ENCODE measurements at places on chromosomes 6 and 20.

DNA sequence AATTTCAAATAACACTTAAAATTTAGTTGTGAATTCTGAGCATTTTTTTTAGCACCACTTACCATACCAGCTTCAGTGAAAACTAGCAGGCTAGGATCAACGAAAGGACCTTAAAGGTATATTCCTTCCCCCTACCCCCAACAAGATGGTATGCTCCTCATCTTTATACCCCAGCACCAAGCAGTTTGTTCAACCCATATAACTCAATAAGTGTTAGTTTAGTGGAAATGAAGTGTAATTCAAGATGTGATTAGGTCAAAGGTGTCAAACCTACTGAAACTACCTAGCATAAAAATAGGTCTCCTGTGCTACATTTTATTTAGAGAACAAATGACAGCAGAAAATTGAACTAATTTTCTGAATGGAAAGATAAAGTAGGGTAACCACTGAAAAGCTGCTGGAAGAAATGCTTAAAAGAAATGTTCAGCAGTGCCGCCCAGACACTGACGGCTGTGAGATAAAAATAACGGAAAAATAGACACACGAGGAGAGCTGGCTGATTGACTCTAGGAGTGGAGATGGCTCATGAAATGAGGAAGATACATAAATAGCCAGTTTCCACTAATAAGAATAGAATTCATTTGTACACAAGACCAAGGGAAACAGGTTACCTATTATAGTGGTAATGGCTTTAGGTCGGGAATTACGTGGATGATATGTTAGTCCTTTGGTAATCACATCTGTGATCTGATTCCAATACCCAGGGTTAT lies 94.8 kb downstream of the IPCEF1 start:
- DNase-seq: no peak
- H3K4me1 ChIP-seq: no peaks in the 10 kb centered on the region
- no peak overlapping the region for H3K4me3 ChIP-seq
- no peaks in the 10 kb centered on the region for H3K27me3 ChIP-seq
- no peaks in the 10 kb centered on the region for H3K36me3 ChIP-seq

DNA sequence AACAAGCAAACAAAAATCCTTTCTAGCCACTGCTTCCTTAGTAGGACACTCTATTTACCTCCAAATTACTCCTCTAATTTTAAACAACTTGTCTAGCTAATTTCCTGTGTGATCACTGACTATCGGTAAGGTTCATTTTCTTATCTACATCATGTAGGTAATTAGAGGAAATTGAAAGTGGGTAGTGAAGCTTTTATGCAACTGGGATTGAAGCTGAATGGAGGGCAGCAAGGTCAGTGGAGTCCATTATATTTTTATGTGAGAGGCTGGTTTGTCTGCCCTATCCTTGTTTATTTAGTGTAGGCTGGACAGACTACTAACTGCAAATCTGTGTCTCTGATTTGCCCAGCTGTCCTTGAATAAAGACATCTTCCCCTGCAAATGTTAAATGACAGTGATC lies 88.5 kb upstream of the SIM1 start:
- no peak overlapping the region for H3K4me3 ChIP-seq
- no peak overlapping the region for H3K27ac ChIP-seq
- no peaks in the 10 kb centered on the region for H3K27me3 ChIP-seq
- no peak for DNase-seq

GRCh38 chr6:136051140-136051775 lies 198.9 kb downstream of the MTFR2 start:
- no peak overlapping the region for H3K27ac ChIP-seq
- no peak overlapping the region for H3K4me3 ChIP-seq
- DNase-seq: no peak

DNA sequence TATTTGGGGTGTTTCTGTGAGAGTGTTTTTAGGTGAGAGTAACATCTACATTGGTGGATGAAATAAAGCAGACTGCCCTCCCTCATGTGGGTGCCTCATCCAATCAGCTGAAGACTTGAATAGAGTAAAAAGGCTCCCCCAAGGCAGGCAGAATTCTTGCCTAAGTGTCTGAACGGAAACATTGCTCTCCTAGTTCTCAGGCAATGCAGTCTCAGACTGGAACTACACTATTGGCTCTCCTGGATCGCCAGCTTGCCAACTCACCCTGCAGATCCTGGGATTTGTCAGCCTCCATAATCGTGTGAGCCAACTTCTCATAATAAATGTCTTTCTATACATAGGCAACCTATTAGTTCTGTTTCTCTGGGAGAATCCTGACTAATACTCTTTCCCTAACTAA lies 5.5 kb upstream of the TMEM170B start:
- no peak overlapping the region for H3K27ac ChIP-seq
- no peak for DNase-seq
- peaks cover 5% of the 10 kb centered on the region for H3K4me1 ChIP-seq
- no peaks in the 10 kb centered on the region for H3K36me3 ChIP-seq
- no peak overlapping the region for H3K4me3 ChIP-seq

- H3K36me3 ChIP-seq: no peaks in the 10 kb centered on the region
- no peak overlapping the region for H3K4me3 ChIP-seq
- H3K27me3 ChIP-seq: no peaks in the 10 kb centered on the region
Observed at GRCh38 chr6:145112711-145113148, 622.6 kb downstream of the EPM2A start.

DNA sequence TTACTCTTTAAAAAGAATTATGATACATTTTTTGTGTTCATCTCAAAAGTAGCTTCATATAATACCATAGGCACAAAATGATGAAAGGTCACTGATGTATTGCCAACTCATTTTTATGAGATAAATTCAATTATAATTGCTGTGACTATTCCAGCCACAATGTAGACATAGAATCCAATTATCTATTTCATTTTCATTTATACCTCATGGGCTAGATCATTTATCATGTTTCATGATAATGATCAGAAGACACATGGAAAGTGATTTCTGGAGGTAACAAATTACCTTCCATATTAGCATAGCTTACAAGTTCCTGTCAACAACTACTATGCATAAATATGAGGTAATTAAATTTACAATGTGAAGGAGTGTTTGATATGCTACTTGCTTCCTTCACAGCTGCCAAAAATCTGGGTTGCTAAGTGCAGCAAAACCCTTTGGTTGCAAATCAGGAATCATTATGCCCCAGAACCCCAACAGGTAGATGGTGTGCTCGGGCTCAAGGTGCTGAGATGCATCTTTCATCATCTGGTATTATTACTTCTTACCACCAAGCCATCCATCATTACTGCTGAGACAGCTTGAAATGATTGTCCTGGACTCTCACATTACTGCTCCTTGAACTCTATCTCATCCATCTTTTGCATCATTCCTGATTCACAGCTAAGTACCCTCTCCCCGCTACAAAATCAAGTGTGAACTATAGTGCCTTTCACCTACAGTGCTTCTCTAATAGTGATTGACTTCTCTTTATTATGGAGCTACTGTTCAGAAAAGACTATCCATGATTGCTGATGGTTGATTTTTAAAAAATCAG lies 306.0 kb upstream of the THEMIS start:
- no peak for DNase-seq
- H3K27me3 ChIP-seq: no peaks in the 10 kb centered on the region
- H3K36me3 ChIP-seq: no peaks in the 10 kb centered on the region
- peaks cover 5% of the 10 kb centered on the region for H3K4me1 ChIP-seq
- no peak overlapping the region for H3K4me3 ChIP-seq

- H3K27me3 ChIP-seq: no peaks in the 10 kb centered on the region
- H3K36me3 ChIP-seq: no peaks in the 10 kb centered on the region
- no peaks in the 10 kb centered on the region for H3K4me1 ChIP-seq
- no peak overlapping the region for H3K4me3 ChIP-seq
- no peak overlapping the region for H3K27ac ChIP-seq
Observed at GRCh38 chr6:157690441-157691210, 132.4 kb upstream of the SNX9 start.

- H3K4me3 ChIP-seq: no peak overlapping the region
- H3K27me3 ChIP-seq: no peaks in the 10 kb centered on the region
- DNase-seq: no peak
- peaks cover 3% of the 10 kb centered on the region for H3K4me1 ChIP-seq
- H3K27ac ChIP-seq: no peak overlapping the region
Observed at GRCh38 chr6:31083742-31084354, 28.5 kb downstream of the C6orf15 start.

DNA sequence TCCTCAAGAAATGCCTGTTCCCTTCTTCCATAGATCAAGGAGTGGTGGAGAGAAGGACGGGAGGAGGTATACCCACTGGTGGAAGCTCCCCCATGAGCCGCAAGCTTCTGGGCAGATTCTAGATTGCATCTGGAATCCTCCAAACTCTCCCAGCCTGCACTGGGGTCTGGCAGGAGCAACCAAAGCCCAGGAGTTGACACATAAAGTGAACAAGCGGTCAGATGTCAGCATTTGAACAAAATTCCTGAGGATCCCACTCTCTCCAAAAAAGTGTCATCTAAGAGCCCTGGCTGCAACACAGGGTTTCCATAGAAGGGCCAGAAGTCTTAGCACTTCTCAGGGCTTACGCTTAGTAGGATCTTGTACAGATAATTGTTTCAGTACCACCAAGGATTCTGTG lies 88.2 kb downstream of the KCNB1 start:
- H3K4me1 ChIP-seq: peaks cover 5% of the 10 kb centered on the region
- 0 out of 2 replicates have a peak overlapping the region, but pooled peaks have one; percentile 12 for H3K27ac ChIP-seq
- DNase-seq: no peak

- H3K4me3 ChIP-seq: no peak overlapping the region
- no peaks in the 10 kb centered on the region for H3K27me3 ChIP-seq
- no peaks in the 10 kb centered on the region for H3K4me1 ChIP-seq
- no peak overlapping the region for H3K27ac ChIP-seq
Observed at GRCh38 chr6:35611240-35611639, 77.5 kb downstream of the FKBP5 start.

DNA sequence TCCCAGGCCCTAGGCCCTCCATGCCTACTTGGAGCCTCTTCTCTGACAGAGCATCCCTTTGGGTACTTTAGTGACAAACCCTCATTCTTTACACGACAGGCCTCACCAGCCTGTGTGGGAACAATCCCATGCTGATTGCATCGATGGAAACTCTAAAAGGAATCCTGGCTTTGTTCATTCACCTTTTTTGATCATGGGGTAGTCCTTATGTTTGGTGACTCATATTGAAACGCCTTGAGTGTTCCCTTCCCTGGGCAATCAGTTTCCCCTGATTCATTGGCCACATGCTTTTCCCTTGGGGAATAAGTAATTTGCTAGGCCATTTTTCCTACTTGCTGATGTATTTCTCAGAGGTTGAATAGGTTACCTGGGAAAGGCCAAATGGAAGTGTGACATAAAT lies 14.7 kb upstream of the TNFAIP3 start:
- no peak overlapping the region for H3K4me3 ChIP-seq
- H3K27me3 ChIP-seq: no peaks in the 10 kb centered on the region
- no peak overlapping the region for H3K27ac ChIP-seq
- no peaks in the 10 kb centered on the region for H3K36me3 ChIP-seq
- no peaks in the 10 kb centered on the region for H3K4me1 ChIP-seq

DNA sequence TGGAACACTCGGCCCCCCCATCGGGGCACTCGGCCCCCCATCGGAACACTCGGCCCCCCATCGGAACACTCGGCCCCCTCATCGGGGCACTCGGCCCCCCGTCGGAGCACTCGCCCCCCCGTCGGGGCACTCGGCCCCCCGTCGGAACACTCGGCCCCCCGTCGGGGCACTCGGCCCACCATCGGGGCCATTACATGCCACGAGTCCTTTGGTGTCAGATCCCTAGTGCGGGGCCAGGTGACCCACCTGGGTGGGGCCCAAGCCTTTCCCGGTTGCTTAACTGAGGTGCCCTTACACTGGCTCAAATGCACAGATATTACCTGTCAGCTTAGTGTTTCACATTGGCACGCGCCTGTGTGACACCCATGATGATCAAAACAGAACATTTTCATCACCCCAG lies 95.9 kb downstream of the TAF4 start:
- no peaks in the 10 kb centered on the region for H3K36me3 ChIP-seq
- no peak for DNase-seq
- H3K4me1 ChIP-seq: no peaks in the 10 kb centered on the region
- no peaks in the 10 kb centered on the region for H3K27me3 ChIP-seq
- no peak overlapping the region for H3K27ac ChIP-seq

DNA sequence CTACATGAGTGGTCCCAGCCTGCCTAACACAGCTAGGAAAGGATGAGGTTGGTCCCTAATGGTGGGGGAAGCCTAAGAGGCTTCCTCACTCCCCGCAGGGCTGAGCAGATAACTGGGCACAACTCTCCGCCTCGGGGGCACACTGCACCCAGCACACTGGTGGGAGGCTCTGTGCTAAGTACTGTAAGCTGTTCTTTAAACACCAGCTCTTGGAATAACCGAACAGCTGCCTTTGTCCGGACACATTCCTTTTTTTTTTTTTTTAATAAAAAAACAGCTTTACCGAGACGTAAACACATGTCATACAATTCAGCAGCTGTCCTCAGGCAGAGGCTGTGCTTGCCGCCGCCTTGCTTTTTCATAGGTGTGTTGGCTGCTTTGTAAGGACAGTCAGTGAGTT lies 6.9 kb downstream of the PSMG4 start:
- no peak overlapping the region for H3K4me3 ChIP-seq
- H3K27ac ChIP-seq: no peak overlapping the region
- DNase-seq: no peak

- no peaks in the 10 kb centered on the region for H3K36me3 ChIP-seq
- H3K4me3 ChIP-seq: no peak overlapping the region
- DNase-seq: no peak
- no peaks in the 10 kb centered on the region for H3K27me3 ChIP-seq
- H3K27ac ChIP-seq: no peak overlapping the region
Observed at GRCh38 chr20:22861990-22862389, 173.1 kb upstream of the SSTR4 start.

- no peaks in the 10 kb centered on the region for H3K36me3 ChIP-seq
- DNase-seq: no peak
- no peaks in the 10 kb centered on the region for H3K27me3 ChIP-seq
Observed at GRCh38 chr20:41553142-41553879, 64.9 kb downstream of the CHD6 start.

- DNase-seq: no peak
- peaks cover 25% of the 10 kb centered on the region for H3K27me3 ChIP-seq
- no peak overlapping the region for H3K27ac ChIP-seq
- no peaks in the 10 kb centered on the region for H3K36me3 ChIP-seq
Observed at GRCh38 chr6:111724039-111724438, 118.4 kb upstream of the TRAF3IP2 start.

DNA sequence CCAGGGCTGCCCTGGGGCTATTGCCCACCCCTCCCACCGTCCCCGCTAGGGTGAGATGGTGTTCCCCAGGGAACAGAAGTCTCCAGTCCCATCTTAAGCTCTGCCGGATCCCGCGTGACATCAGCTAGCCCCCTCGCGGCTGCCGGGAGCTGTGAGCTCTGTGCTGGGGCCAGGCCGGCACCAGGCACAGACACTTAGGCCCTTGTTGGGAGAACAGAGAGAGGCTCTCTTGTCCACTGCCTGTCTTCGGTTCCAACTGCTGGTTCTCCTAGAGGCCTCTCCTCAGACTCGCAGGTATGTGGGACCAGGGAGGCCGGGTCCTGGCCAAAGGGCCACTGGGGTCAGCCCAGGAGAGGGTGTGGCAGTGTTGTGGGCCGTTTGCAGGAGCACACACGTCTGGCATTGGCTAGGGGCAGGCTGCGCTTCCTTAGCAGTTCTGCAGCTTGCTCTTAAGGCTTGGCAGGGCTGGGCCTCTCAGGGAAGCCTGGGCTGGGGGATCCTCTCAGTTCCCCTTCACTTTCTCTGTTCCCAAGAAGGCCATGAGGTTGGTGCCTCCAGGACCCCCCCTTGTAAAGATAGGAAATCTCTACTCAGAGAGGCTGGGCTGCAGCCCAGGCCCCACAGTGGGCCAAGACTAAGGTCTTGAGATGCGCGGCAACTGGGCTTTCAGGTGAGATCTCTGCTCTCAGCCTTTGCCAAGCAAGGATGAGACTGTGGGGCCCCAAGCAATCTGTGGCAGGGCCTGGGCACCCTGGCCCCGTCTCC lies 6.3 kb downstream of the SGK2 start:
- no peaks in the 10 kb centered on the region for H3K27me3 ChIP-seq
- DNase-seq: no peak
- no peak overlapping the region for H3K4me3 ChIP-seq
- no peaks in the 10 kb centered on the region for H3K4me1 ChIP-seq
- H3K27ac ChIP-seq: no peak overlapping the region
- H3K36me3 ChIP-seq: no peaks in the 10 kb centered on the region

Data from Panc1 (cell line).